ENCODE measurements at places on chromosomes 3 and 15.
A peak's percentile ranks its signal among the peaks of the same experiment; 100 is the strongest.

DNA sequence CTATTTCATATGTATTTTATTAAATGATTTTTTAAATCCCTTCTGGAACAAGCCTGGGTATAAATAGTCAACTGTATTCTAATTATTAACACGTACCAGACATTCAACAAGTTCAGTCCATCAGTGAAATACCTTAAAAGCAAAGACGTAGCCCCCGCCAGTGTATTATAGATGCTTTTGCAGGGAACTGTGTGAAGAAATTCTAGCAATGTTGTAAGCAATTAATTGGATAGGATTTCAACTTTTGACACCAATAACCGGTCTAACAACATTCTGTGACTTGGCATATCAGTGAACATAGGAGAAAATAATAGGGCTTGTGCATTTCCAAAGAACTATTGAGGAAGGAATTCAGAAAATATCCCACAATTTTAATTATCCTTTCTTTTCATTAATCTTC, 67.2 kb upstream of the TGFBR2 start:
- DNase-seq = no peak

DNA sequence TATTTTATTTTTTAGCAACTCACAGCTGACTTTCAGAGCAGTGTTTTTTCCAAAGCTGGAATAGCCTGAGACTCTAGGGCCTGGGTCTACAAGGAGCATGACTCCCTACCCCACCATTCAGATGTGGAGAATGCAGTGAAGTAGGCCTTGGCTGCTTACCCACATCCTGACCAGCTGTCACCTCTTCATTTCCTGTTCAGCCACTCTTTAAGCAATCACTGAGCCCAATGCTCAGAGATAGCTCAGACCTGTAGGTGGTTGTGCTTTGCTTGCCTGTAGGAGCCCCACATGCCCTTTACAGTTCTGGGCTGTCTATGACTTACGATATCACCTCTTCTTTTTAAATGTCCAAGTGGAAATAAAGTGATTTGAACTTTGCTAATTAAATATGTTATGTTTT, 148.1 kb downstream of the NEK11 start:
- peak; percentile 31 for DNase-seq

DNA sequence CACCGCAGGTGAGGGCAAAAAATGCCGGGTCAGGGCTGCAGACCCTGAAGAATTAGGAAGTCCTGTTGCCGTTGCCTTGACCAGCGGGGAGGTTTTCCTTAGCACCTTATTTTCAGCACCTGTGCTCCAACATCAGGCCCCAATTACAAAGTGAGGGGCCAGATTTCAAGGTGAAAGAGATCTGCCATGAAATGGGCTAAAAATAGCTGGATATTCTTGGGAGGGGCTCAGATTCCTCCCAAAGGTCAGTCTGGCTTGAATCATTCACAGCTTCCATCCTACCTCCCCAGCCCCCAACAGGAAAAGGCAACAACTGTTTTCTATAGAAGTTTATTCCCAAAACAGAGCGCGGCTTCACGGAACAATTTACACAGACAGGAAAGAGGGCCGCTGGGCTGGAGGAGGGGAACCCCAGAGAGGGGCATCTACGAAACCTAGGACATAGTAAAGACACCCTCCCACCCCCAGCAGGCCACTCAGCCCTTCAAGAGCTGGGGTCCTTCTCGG, 941 bp upstream of the SLC26A6 start:
- DNase-seq = peak; percentile 23

DNA sequence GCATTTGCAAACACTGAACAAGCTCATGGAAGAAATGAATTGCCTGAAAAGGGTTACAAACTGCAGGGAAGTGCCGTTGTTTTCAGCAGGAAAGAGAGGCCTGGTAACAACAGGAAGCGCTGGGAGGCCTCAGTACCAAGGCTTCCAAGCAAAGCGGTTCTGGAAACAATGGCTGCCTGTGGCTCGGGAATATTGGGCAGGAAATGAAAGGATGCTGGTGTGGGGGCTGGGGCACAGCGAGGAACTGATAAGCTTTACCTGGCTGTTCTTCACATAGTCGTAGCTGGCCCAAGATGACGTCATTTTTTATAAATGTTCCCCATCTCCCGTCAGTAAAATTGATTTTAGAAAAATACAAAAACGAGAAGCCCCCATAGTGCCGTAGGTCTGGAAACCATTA, 55.9 kb downstream of the ARHGAP31 start:
- peak; percentile 34 for DNase-seq

DNA sequence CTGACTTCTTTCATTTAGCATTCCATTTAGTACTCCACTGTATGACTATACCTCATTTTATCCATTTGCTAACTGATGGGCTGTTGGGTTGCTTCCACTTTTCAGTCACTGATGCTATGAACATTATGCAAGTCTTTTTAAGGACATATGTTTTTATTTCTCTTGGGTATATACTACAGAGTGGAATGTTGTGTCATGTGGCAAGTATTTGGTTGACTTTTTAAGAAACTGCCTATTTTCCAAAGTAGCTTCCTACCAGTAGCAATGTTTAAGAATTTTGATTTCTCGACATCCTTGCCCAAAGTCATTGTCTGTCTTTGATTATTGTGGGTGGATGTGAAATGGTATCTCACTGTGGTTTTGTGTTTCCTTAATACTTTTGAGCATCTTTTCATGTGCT, 110.1 kb upstream of the TPM1 start:
- peak; percentile 98 for DNase-seq

GRCh38 chr15:70504299-70504951, 258.9 kb downstream of the UACA start:
- DNase-seq = peak; percentile 66

DNA sequence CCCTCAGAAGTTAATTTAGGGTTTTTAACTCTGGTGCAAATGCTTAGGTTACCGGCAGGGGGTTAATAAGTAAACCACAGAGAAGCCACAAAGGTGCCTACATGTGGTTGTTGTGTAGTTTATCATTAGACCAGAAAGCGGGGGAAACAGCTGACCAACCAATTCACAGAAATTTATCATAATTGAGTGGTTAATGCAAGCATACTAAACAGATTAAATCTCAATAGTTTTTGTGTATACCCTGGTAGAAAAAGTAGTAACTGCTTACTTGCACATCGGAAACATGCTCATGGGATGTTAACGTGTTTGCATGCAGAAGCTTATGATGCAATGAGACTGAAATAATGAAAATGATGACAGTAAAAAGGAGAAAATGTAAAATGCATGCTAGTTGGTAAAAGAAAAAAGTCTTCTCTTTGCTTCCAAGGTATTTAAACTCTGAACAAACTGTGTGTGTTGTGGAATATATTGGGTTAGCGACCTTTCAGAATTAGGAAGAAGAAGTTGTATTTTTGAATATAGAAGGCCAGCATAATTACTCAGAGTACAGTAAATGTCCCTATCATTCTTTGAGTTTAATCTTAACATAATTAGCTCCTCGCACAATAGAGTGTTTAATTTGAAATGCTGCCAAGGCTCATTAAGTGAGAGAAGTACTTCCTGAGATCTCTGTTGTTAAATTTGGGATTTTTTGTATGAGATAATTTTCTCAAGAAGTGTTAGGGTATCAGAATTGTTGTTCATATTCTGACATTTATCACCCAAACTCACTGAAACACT, 316.2 kb downstream of the PTPRG start:
- no peak for DNase-seq

DNA sequence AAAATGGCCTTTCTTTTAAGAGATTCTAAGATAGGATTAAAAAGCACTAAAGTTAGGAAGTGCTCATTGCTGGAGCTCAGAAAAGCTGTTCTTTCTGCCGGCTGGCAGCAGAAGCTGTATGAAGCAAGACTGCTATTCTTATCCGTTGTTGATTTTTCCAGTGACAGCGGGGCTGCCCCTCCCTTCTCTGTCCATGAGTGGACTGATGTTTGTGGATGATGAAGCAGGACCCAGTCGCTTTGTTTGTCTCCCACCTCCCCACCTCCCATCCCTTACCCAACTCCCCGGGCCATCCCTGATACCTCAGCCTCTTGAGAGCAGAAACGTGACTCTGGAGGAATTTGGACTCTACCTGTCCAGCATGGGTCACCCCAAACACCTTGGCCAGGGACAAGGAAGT, 10.3 kb upstream of the MUSTN1 start:
- peak; percentile 13 for DNase-seq

- no peak for DNase-seq
These were observed 127.0 kb upstream of the CCDC54 start for GRCh38 chr3:107250221-107250620.

- no peak for DNase-seq
These were observed 44.2 kb downstream of the CMTM8 start for GRCh38 chr3:32282578-32283154.

- no peak for DNase-seq
These were observed 5.3 kb upstream of the BCL6 start for GRCh38 chr3:187750513-187751123.

GRCh38 chr15:69034352-69034751, 19.9 kb downstream of the NOX5 start:
- peak; percentile 89 for DNase-seq

GRCh38 chr3:128073185-128073725, 21.0 kb downstream of the SEC61A1 start:
- DNase-seq = no peak

GRCh38 chr3:83902787-83903533, 1055.8 kb upstream of the CADM2 start:
- no peak for DNase-seq

- no peak for DNase-seq
These were observed 2.0 kb upstream of the MANF start for GRCh38 chr3:51382947-51383578.

- no peak for DNase-seq
These were observed 4.5 kb downstream of the CHST13 start for GRCh38 chr3:126528419-126528799.

GRCh38 chr3:106206146-106206545, 337.3 kb upstream of the CBLB start:
- peak; percentile 68 for DNase-seq

DNA sequence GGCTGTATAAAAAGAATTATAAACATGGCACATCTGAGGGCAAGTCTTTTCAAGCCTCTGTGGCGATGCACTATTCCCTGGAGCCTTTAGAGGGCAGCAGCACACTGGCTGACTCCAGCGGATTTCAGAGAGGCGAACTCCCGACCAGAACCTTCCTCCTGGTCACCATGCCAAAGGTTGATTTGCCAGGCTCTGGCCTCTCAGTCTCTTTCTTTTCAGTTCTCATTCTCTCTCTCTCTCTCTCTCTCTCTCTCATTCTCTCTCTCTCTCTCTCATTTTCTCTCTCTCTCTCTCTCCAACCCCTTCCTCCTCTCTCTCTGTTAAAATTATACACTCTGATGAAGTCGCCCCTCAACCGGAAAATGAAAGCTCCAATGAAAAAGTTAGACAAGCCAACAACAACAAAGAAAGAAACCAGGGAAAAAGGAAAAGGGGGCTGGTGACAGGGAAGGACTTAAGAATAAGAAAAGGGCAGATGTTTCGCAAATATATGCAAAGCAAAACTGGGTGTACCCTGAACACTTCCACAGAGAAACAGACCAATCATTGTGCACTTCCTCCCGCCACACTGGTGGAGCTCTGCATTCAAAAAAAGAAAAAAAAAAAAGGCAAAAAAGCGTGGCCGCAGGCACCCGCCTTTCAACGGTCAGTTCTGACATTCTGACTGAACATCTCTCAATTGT, 90.2 kb downstream of the TIGIT start:
- DNase-seq = peak; percentile 87

GRCh38 chr15:81562986-81563385, 189.0 kb upstream of the TMC3 start:
- peak; percentile 1 for DNase-seq

GRCh38 chr3:122936335-122936734, 91.2 kb downstream of the SEMA5B start:
- no peak for DNase-seq

GRCh38 chr3:42541079-42541478, 38.6 kb downstream of the VIPR1 start:
- DNase-seq = no peak

DNA sequence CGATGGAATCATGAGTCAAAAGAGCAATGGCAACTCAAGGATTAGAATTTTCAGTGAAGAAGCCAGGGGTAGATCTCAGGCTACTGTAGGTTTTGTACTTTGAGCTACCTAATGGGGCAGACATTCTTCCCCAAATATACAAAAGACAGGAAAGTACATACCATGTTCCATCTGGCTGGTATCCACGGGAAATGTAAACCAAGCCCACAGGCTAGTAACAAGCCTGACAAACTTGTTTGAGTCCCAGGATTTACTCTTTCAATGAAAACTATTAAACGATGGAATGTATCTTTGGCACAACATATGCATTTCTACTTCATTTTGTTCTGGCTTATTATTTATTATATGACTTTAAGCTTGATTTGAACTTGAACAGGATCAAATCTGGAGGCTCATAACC, 44.2 kb upstream of the GOLIM4 start:
- no peak for DNase-seq

DNA sequence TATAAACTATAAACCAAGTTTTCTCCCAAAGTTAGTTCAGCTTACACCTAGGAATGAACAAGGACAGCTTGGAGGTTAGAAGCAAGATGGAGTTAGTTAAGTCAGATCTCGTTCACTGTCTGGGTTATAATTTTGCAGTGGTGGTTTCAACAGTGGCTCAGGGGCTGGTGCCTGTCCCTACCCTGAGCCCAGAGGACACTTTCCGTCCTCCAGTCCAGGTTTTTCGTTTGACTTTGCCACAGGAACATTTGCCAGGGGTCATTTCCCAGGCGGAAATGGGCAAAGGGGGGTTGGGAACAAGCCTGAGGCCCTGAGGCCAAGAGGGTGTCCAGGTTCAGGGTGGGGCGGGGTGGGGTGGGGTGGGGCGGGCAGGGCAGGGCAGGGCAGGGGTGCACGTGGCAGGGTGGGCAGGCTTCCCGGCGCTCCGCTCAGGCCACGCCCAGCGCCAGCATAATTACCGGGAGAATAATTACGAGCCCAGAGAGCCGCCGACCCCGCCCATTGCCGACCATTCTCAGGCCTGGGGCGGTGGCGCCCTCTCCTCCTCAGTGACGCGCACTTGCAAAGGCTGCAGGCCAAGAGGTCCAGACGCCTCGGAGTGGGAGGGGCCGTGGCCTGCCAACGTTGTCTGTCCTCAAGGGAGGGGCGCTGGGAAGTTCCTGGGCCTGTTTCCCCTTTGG, 70.4 kb downstream of the KLF13 start:
- peak; percentile 82 for DNase-seq

DNA sequence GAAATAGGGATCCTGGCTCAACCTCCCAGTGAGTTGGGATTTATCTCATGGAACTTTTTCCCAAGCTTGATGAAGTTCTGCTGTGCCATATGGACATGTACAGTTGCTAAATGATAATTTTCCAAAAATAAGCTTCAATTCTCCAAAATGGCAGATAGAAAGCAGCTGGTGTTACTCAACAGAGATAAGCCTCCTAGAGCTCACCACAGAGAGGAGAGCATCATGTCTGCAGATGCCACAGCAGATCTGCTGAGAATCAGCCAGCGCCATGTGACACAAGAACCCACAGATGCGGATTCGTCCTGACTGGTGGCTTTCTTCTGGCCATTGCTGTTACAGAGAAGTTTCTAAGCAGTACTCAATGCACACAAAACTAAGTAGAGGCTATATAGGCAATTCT, 50.6 kb downstream of the AGTR1 start:
- DNase-seq = no peak

GRCh38 chr3:17632401-17633100, 109.9 kb downstream of the TBC1D5 start:
- peak; percentile 75 for DNase-seq
